Stimulated activated CD8-positive, alpha-beta memory T cell treated with anti-CD3 and anti-CD28 coated beads, Interleukin-4, amount 100 ng/mL, for 1 hour (primary cell): ENCODE measurements at places on chromosomes 1 and 21.
A peak's percentile ranks its signal among the peaks of the same experiment; 100 is the strongest.

- DNase-seq = no peak
These were observed 135.9 kb downstream of the NPHP4 start for GRCh38 chr1:5856246-5856815.

DNA sequence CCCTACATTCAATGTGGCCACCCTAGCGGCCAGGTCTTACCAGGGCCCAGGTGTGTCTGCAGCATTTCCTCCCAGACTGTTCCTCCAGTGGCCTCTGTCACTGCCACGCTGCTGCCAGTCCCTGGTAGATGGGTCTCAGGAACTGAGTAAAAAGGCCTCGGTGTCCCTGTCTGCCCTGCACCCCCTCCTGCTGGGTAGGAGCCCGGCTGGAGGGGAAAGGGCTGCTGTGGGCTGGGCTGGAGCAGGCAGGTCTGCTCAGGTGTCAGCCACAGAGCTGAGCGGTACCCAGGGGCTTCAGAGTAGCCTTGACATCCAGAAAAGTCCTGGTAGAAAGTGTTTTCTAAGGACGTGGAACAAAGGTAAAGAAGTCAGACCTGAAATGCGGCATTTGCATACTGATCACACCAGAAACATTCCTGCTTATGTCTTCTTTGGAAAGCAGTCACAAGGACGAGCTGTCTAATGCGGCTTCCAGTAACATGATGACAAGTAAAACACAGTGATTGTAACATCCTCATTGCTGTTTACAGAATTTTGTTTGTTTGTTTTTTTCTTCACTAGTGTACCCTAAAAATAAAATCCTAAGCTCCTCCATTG is 32.6 kb downstream of the SEC16B start:
- DNase-seq = no peak

- DNase-seq = no peak
These were observed 3.6 kb downstream of the TCP10L start for GRCh38 chr21:32581732-32582131.

DNA sequence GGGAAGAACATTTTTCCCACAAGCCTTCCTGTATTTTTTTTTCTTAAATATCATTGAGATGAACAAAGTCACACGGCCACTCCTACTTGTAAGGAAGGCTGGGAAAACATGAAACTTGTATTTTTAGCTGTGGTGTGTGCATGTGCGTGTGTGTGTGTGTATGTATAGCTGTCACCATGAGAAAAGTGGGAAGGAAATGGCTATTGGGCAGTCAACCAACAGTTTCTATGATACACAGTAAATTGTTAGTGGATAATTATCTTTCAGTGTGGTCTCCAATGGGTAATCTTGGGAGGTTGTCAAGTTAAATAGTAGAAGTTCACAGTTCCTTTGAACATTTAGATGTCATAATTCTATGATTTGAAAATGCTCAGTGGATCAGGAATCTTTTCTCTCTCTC is 132.7 kb upstream of the USP24 start:
- no peak for DNase-seq

DNA sequence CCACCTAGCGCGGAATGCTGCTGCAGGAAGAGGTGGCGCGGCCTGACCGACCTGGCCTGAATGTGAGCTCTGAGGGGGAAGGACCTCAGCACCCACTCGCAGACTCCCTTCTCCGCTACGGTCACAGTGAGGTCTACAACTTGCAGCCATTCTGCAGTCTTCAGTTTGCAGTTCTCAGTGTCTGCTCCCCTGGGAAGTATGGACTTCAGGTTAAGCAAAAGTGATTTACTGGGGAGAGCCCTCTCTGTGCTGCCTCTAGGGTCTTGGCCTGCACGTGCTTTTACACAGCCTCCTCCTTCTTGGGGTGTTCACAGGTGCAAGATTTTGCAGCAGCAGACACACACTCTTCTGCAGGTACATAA is 296.0 kb downstream of the OMA1 start:
- DNase-seq = no peak

DNA sequence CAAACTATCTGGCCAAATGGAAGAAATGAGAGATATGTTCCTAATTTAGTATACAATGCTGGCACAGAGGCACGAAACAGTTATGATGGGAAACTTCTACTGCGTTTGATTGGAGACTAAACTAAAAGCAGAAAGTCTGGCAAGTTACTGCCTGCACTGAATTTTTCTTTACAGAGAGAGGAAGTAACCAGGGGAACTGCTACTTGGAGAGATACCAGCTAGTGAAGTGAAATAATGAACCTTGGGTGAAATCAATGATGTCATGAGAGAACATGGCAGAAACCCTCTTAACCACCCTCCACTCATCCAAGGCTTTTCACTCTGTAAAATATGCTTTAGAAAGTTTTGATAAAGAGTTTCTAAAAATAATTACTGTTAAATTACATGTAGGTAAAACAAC is 29.3 kb downstream of the NIBAN1 start:
- no peak for DNase-seq

- DNase-seq = no peak
These were observed 21.4 kb downstream of the RUNX3 start for GRCh38 chr1:24908591-24909259.

GRCh38 chr1:67724928-67725560 is 40.0 kb downstream of the GADD45A start:
- DNase-seq = no peak

- DNase-seq = no peak
These were observed 25.6 kb downstream of the LRRC42 start for GRCh38 chr1:53971718-53972117.

DNA sequence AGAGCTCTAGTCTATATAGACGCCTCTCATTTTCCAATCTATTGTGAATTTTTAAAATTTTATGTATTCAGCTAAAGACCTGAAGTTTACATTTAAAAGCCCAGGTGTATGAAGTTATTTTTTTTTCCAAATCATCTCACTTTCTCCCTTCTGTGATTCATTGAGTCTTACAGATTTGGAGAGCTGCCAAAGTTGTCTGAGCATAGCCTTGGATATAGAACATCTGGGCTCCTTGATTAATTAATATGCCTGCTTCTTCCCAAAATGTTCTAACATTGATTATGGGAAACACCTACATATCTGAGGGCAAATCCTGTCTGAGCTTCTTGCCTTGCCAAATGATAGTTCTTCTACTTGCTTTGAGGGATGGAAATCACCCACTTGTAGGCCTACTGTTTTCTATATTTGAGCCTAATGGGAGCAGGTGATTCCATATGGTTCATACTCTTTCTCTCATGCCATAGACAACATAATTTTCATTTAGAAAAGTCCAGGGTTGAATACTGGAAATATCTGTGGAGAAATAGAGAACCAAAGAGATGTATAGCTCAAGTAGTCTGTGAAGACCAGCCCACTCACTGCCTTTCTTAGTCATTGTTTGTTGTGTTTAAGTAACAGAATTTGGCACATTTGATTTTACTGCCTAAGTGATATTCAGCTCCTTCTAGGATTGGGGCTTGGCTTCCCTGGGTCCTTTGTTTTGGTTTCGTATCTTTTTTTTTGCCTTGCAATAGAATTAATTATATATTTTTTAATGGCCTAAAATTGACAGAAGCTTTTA is 46.2 kb downstream of the MACF1 start:
- DNase-seq = no peak

DNA sequence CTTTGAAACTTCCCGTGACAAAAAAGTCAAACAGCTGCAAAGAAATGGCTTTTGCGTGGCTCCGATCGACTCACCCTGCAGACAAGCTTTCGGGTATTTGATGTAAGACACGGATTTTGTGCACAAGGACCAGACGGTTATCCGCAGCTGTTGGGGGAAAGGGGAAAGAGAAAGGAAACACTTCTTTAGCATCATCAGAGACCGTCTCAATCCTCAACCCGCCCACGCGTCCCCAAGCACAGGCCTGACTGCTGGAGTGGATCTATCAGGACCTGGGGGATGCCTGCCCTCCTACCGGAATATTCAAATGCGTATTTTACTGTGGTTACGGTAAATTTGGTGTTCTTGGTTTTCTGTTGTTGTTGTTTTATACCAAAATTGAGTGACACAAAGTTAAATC is 11.2 kb downstream of the WRAP73 start:
- DNase-seq = no peak

DNA sequence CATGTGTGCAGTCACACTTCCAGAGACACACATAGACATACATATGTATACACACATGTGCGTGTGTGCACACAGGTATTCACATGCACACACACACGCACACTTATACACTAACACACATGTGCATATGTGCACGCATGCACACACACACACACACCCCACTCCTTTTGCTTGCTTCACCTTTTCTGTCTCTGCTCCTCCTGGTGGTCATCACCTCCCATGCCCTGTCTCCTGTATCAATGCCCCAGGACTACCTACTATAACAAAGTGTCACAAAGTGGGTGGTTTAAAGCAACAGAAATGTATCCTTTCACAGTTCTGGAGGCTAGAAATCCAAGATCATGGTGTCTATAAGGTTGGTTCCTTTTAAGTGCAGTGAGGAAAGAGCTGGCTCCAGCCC is 27.4 kb downstream of the ETS2 start:
- no peak for DNase-seq

- DNase-seq = no peak
These were observed 1.1 kb downstream of the CELA2A start for GRCh38 chr1:15457585-15457984.

DNA sequence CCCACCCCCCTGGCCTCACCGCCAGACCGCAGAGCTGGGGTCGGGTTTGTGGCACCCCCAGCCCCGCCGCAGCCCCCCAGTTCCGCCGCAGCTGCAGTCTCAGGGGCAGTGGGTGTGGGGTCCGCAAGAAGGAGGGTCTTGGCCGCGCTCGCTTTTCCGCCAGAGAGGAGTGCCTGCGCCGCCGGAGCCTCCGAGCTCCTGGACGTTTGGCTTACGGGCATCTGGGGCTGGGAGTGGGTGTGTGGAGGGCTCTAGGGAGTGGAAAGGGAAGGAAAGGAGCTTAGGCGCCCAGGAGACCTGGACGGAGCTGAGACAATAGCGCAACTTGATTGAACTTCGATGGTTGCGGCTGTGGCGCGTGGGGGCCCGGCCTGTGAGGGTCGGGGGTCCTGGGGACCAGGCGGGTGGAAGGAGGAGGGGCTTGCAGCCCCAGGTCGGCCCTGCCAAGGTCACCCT is 88.8 kb upstream of the IPO9 start:
- DNase-seq = no peak

GRCh38 chr1:17890056-17890814 is 135.1 kb downstream of the ACTL8 start:
- DNase-seq = no peak

GRCh38 chr1:83931658-83932253 is 67.2 kb downstream of the TTLL7 start:
- DNase-seq = no peak

- no peak for DNase-seq
These were observed 331.5 kb downstream of the CHRM3 start for GRCh38 chr1:239717918-239718184.

DNA sequence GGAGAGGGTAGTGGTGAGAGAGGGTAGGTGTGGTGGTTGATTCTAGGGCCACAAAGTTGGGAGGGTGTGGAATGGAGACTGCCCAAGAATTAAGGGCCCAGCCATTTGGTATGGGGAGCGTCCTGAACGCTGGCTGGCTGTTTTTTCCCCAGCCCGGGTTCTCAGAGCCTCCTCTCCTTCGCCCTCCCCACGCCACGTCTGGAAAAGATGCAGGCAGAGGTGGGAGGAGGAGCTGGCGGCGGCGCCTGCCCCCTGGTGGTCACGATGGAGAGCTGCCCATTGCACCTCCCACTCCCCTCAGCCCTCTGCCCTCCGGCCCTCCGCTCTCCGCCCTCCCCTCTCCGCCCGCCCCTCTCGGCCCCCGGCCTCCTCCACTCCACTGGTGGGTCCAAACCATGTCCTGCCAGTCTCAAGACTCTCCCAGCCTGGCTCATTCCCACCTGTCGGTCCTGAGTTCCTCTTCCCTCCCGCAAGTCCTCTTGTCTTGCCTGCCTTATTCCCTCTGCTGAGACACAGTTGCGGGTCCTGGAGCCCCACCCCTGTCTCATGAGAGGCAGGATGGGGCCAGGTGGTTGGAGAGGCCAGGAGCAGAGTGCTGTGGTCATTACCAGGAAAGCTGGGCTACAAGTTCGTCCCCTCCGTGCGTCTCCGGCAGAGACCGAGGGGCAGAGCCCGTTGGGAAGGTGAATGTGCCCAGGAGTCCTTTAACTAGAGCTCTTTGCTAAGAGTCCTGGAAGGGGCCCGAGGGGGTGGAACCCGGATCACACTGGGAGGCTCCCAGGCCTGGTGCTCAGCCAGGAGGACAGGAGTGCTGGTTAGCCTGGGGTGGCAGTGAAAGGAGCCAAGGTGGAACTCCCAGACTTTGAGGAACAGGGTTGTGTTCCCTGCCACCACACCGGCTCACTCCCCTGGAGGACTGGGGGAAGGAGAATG is 22.6 kb downstream of the ETNK2 start:
- peak; percentile 26 for DNase-seq

- DNase-seq = no peak
These were observed 137.0 kb downstream of the RABGAP1L start for GRCh38 chr1:174296309-174296708.

- DNase-seq = no peak
These were observed 122.1 kb downstream of the UBR4 start for GRCh38 chr1:19087737-19088594.

DNA sequence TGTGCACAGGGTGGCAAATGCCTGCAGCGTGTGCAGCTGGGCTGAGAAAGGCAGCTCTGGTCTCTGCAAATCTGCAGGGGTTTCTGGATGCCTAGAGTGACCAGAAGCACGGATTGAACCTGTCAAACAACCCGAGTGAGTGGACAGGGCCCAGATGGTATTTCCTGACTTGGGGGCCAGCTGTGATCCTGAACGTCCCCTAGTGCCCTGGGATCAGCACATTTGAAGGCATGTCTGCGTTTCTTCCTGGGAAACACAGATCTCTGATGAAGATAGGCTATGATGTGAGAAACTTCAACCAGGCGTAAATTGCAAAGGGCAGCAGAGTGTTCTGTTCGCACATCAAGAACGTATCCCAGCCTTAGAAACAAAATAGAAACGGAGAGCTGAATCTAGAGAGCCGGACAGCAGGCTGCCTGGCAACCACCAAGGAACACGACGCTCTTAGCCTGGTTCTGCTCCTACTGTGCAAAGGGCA is 163.1 kb downstream of the KCNJ6 start:
- DNase-seq = no peak

GRCh38 chr1:21902026-21903012 is 34.8 kb downstream of the HSPG2 start:
- DNase-seq = no peak
